ENCODE measurements at places on chromosomes 2 and 18.

DNA sequence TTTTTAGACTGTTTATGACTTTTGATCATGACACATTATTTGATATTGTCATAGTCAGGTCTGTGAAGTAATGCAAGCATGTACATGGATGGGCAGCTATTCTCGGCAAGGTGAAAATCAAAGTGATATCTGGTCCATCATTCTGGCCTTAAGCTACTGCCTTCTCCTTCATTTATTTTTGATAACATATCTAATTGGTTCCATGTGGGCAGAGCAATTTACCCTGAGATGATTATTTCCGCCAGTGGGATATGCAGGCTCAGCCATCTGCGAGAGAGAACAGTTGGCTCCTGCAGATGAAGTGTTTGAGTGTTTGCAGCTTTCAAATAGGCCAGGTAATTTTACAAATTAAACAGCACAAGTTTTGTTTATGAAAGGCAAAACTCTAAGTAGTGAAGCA lies 116.4 kb downstream of the LYPD6 start:
- DNase-seq: no peak

DNA sequence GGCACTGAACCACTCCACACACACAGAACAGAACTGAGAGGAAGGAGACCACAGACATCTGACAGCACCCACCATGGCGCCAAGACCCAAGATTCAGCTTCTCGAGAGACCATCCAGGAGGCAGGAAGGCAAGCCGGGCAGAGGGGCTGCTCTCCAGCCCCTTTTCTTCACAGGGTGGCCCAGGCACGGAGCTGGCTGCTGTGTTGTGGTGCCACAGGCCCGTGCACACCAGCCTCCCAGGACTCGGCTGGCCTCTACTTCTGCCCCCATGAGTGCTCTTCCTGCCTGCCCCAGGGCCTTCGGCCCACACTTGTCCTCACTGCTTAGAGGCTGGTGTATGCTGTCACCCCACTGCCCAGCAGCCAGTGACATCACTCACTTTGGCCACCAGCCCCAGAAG lies 547.6 kb upstream of the RAB6C start:
- DNase-seq: no peak

DNA sequence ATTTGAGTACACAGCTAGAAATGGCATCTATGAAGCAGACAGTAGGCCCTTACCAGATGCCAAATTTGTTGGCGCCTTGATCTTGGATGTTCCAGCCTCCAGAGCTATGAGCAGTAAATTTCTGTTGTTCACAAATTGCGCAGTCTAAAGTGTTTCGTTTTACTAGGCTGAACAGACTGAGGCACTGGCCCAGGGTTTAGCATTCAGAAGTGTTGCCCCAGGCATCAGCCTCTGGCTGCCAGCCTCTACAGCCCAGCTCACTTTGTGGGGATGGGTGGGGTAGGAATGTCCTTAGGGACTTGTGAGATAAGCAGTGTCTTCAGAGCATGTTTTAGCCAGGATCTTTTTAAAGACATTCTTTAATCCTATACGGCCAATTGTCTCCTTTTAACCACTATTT lies 51.5 kb upstream of the MGAT5 start:
- no peak for DNase-seq

- DNase-seq: no peak
These were observed 140.6 kb downstream of the EPHA4 start for GRCh38 chr2:221431477-221431876.

GRCh38 chr18:13241083-13241892 lies 22.7 kb downstream of the LDLRAD4 start:
- DNase-seq: no peak

DNA sequence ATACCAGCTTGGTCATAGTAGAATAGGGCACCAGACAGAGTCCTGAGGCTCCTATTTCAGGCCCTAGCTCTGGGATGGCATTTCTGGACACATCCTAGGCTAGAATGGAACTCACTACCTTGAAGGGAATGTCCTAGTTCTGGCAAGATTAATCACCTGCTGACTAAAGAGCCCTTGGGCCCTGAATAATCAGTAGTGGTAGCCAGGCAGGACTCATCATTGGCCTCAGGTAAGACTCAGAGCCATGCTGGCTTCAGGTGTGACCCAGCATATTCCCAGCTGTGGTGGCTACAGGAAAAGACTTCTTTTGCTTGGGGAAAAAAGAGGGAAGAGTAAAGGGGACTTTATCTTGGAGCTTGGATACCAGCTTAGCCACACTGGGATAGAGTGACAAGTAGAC lies 131.0 kb upstream of the SRD5A2 start:
- no peak for DNase-seq

GRCh38 chr18:59697236-59697932 lies at the start of gene CCBE1:
Gene CCBE1, minus strand, starts transcription at chr18:59697423.
- DNase-seq: no peak

DNA sequence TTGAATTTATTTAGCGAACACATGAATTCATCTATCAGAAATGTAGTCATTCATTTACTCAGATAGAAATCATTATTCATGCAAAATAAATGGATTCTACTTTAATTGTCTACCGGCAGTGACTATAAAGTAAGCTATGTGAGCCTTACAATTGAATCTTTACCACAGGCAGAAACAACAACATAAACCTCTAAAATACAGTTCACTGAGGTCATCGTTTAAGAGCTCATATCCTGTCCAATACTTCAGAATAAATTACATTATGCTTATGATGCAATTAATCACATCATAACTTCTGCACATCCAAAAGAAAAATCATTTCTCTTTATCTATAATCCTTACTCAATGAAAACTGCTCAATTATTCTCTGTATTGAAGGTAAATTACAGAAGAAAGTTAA lies 244.7 kb downstream of the HNMT start:
- no peak for DNase-seq

DNA sequence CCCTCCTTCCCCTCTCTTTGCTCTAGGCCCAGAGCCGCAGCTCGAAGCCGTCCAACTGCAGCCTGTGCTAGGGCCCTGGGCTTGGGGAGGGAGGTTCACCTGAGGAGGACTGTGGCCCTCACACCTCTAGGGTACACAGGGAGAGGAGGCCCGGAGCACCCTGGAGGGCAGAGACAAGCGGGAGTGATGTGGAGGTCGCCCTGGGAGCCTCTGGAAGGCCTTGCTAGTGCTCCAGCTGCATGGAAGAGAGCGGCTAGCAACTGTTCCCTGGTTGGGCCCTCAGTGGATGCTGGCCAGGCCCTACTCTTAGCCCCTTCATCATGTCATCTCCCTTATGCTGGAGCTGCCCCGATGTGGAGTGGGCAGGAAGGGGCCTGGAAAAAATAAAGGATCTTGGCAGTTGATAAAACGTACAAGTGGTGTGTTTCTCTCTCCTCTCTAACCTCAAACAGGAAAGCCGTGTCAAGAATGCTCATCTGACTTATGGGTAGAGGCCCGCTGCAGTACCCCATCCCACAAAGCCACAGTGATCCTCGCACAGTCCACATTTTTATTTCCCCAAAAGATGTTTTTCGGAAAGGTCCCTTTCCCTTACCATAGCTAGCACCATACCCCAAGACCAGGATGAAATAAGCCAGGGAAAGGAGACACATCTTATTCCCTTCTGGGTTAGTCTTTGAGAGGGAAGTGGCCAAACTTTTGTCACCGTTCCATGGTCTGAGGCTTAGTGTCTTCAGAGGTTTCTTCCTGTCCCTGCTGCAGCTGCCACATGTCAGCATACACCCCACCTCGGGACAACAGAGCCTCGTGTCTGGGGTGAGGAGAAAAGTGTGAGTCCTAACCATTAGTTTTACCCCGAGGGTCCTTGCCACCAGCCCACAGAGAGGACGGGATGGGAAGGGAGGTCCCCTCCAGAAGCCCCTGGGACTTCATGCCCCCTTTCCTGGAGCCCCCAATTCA lies 2.9 kb downstream of the ZFAND2B start:
- no peak for DNase-seq

- peak; percentile 63 for DNase-seq
These were observed 14.8 kb downstream of the ASPRV1 start for GRCh38 chr2:69946351-69947324.

DNA sequence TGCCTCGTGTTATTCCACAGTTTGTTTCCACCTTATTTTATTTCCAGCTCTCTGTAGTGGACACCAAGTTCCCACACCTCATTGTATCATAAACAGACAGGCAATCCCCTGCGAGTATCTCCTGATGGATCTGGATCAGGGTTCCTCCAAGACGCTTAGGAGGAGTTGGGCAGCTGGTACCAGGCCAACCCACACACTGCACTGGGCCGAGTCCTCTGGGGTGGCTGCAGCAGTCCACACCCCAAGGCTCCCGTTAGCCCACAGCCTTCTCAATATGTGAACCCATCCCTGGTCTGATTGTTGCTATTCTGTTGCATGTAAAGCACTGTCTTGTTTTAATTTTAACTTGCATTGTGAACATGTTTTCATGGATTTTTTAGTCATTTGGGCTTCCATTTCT lies 178.8 kb upstream of the RAB6C start:
- DNase-seq: no peak

DNA sequence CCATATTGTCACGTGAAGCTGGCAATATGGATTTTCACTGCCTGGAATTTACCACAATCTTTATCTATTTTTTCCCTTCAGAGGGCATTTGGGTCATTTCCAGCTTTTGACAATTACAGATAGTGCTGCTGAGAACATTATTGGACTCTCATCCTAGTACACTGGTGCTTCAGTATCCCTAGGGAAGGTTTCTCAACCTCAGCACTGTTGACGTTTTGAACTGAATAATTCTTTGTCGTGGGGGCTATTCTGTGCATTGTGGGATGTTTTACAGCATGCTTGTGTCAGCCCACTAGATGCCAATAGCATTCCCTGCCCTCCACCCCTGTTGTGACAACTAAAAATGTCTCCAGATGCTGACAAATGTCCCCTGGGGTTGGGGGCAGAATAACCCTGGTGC lies 185.7 kb downstream of the TPGS2 start:
- DNase-seq: no peak

- no peak for DNase-seq
These were observed 38.3 kb downstream of the CCBE1 start for GRCh38 chr18:59658941-59659340.

DNA sequence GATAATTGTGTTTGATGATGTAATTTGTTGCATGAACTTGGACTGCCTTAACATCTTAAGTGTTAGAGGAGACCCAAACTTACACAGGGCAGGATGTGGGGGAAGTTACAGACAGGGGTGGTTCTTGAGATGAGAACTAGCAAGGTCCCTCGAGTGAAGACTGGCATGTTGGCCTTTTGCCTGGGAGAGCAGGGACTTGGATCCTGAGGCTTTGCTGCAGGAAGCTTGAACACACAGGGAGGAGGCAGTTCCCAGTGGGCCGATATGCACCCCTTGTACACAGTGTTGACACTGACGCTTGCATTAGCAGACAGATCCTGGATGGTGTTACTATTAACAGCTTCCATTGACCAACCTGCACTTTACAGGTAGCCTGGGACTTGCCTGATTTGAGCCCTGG lies 47.5 kb downstream of the CHRNA1 start:
- no peak for DNase-seq

DNA sequence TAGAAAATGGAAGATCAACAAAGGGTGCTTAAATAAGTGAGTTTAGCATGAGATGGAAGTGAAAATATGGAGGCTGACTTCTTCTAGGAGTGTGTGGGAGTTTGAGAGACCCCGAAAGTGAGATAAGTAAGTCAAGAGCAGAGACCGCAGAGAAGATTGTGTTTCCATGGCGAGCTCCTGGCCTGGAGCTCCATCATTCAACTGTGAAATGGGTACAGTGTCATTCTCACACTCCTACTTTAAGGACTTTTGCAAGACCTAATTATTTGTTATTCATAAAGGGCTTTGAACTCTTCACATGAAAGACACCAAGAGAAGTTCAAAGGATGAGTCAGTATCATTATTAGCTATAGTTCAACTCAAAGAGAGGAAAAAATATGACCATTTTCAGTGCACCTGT lies 134.2 kb upstream of the PIK3C3 start:
- no peak for DNase-seq

- no peak for DNase-seq
These were observed 323.3 kb upstream of the ZNF521 start for GRCh38 chr18:25675123-25675850.

GRCh38 chr2:118865106-118865505 lies 17.7 kb upstream of the EN1 start:
- DNase-seq: peak; percentile 54

- DNase-seq: no peak
These were observed 179.4 kb upstream of the SESTD1 start for GRCh38 chr2:179444056-179444455.

DNA sequence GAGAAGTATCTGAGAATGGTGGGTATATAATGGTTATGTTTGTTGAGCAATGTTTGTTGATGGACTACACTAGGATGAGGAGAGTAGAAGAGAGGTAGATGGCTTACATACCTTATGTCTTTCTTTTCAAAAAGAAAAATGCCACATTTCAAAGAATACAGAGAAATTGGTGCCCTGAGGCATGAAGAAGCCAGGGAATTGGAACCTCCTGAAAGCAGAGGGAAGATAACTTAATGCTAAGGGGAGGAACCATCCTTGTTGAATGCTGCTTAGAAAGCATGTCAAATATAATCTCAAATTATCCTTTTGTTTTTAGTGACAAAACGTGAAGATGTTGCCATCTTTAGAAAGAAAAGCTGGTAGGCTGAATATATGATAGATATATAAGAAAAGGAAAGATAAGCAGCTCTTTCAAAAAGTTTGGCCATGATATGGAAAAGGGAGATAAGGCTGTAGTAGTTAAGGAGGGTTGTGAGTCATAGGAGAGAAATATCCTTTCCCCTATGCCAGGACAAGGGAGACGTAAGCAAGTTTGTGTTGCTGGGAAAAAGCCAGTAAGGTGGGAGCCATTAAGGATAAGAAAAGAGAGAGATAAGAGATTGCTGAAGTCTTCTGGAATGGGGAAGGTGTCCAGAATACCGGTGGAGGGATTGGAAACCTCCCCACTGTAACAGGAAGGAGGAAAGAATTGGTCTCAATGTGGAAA lies 66.3 kb downstream of the SCN2A start:
- no peak for DNase-seq

GRCh38 chr2:157441072-157441454 lies 2.8 kb downstream of the CYTIP start:
- DNase-seq: peak; percentile 57

- no peak for DNase-seq
These were observed 190.7 kb downstream of the DLGAP1 start for GRCh38 chr18:4264347-4264791.

DNA sequence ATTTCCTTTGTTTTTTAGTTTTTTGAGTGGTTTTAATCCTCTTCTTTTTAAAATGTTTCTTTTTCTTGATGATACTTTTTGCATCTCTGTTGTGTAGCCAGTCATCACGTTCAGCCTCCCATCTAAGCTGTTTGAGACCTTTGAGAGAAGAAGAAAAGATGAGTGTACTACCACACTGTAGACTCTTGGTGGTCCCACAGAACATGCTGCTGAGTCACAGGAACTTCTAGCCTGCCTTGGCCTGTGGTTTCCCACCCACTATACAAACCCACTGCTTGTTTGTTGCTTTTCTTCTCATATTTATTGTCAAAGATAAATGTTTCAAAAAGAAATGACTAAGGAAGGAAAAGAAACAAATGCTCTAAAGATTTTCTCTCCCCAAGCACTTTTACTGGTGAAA lies 5.5 kb downstream of the CEBPZOS start:
- peak; percentile 6 for DNase-seq

- no peak for DNase-seq
These were observed 122.9 kb downstream of the ROCK1 start for GRCh38 chr18:20988726-20989125.

GRCh38 chr2:121596221-121597080 lies 52.8 kb downstream of the CLASP1 start:
- peak; percentile 90 for DNase-seq

- no peak for DNase-seq
These were observed 58.3 kb upstream of the TNP1 start for GRCh38 chr2:216918088-216918680.

- DNase-seq: no peak
These were observed 23.6 kb downstream of the UGP2 start for GRCh38 chr2:63865159-63865799.
